ENCODE measurements at places on chromosomes 6 and 20.

GRCh38 chr20:62117658-62118057 is 4.6 kb upstream of the LSM14B start:
- no peak for DNase-seq

DNA sequence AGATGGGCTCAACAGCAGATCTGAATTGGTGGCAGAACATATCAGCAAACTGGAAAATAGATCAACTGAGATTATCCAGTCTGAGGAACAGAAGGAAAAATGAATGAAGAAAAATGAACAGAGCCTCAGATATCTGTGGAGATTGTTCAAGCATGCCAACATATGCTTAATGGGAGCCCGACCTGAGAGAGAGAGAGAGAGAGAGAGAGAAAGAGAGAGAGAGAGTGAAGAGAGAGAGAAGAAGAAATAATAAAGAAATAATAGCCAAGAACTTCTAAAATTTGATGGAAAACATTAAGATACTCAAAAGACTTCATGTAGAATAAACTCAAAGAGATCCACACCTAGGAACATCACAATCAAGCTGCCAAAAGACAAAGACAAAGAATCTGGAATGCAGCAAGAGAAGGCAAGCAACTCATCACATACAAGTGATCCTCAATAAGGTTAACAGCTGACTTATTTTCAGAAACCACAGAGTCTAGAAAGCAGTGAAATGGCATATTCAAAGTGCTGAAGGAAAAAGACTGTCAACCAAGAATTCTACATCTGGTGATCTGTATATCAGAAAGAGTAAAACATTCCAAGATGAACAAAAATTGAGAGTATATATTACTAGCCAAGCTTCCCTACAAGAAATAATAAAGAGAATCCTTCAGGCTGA is 97.2 kb downstream of the MYLK4 start:
- no peak for DNase-seq

- DNase-seq, result peak; percentile 65
Observed at GRCh38 chr6:166559211-166559610, 27.3 kb downstream of the RAMACL start.

- DNase-seq, result no peak
Observed at GRCh38 chr20:32623667-32624157, 38.6 kb upstream of the NOL4L start.

- no peak for DNase-seq
Observed at GRCh38 chr6:82088978-82089771, 158.4 kb downstream of the IBTK start.

- no peak for DNase-seq
Observed at GRCh38 chr6:16239798-16240123, 1.4 kb downstream of the GMPR start.

DNA sequence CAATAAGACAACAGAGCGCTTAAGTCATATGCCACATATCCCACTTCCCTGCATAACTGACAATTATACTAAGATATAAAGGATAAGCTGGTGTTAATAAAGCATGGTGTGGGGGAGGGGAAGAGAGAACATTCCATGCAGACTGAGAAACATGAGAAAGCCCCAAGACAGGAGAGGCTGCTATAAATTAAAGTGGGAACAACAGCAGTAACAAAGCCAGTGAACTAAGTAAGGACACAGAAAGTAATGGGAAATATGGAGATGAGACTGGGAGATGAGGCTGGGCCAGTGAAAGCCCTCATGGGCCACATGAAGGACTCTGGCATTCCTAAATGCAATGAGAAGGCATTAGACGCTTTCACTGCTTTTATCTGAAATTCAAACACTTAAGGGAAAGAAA is 41.3 kb downstream of the SESN1 start:
- peak; percentile 65 for DNase-seq

DNA sequence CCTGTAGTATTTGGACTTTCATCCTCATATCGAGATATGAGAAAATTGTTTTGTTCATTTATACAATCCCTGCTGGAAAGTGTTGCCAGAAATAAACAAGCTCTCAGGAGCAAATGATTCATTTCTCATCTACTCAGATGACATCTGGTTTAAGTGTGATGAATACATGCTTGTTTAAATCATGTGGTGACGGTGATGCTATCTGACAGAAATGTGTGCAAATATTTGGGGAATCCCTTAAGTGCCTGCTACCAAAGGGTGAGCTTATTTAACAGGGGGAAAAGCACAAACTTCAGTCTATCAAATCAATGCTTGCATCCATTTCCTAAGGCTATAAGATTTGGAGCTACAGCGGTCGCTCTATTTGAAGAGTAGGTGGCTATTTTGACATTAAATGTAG is 368.3 kb upstream of the SASH1 start:
- DNase-seq, result peak; percentile 79

- DNase-seq, result no peak
Observed at GRCh38 chr20:21175433-21175832, 49.6 kb downstream of the KIZ start.

DNA sequence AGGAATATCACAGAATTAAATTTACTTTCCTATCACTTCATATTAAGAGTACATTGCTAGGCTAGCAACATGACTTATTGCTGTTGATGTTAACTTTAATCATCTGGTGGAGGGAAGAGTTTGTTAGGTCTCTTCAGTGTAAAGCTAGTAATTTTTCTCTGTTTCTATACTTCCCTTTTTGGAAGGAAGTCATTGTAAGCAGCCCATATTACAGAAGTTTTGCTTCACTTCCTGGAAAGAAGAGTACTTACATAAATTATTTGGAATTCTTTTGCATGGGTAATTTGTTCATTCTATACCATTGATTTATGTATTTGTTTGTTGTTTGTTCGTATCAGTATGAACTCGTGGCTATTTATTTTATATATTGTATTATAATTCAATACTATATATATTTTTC is 405.2 kb downstream of the RFPL4B start:
- DNase-seq, result no peak

DNA sequence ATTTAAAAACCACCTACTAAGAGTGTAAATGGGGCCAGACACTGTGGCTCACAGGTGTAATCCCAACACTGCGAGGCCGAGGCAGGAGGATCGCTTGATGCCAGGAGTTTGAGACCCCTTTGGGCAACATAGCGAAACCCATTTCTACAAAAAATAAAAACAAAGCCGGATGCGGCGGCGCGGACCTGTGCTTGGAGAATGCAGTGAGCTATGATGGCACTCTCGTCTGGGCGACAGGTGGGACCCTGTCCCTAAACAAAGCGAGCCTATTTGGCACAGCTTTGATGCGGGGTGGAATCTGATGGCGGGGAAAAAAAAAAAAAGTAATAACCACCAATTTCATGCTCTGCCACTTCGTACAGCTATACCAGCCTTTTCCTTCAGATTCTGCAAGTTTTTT is 1.1 kb downstream of the TCP1 start:
- DNase-seq, result no peak

- DNase-seq, result no peak
Observed at GRCh38 chr6:16480763-16481560, 242.6 kb downstream of the GMPR start.

DNA sequence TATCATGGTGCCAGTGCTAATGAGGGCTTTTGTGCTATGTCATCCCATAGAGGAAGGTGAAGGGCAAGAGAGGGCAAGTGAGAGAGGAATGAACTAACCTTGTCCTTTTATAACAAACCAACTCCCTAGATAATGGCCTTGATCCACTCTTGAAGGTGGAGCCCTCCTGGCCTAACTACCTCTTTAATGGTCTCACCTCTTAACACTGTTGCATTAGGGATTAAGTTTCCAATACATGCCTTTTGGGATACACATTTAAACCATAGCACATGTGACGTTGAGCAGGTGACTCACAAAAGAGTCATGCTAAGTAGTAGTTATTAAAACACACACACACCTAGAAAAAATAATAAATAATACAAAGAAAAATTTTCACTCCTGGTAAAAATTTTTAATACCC is 36.9 kb downstream of the CCN2 start:
- peak; percentile 20 for DNase-seq

DNA sequence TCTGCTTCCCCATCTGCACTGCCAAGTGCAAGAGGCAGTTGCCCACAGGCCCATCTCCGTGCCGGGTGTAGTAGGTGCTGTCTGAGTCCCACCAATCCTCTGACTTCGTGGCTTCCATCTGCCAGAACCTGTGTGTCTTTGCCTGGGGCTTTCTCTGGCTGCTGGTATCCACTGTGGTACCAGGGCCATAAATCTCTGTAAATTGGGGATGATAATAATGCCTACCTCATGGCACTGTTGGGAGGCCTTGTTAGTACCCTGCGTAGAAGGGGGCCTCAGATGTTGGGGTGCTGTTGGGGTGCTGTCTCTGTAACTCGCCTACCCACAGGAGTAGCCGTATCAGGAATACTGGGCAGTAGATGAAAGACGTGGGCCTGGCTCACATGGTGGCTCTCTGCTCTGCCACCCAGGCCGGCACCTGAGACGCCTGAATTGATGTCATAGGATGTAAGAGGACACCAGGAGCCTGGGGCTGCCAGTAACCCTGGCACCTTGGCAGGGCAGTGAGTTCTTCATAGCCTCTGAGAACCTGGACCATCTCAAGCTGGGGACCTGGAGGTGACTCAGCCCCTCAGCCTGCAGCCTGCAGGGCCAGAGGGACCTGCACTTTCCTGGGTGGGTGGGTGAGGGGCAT is 94.1 kb upstream of the RNF24 start:
- DNase-seq, result no peak

DNA sequence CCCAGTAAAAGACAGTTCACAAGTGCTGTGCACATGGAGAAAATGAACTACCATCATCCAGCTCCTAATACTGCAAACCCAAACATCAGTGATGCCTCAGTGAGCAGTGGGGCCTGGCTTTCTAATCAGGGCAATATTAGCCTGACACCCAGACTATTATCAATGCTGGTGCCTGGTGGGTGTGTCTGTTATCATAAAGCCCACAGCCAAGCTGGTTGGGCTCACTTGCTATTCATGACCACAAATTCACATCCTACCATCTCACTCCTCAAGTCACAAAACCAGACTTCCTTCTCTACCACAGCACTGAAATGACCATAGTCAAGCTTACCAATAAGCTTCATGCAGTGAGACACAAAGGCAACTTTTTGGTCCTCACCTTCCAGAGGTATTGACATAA is 180.8 kb upstream of the PLN start:
- no peak for DNase-seq

GRCh38 chr20:1298888-1299511 is 29.9 kb downstream of the SDCBP2 start:
- no peak for DNase-seq

GRCh38 chr6:100454551-100455229 is 10.0 kb downstream of the SIM1 start:
- no peak for DNase-seq

DNA sequence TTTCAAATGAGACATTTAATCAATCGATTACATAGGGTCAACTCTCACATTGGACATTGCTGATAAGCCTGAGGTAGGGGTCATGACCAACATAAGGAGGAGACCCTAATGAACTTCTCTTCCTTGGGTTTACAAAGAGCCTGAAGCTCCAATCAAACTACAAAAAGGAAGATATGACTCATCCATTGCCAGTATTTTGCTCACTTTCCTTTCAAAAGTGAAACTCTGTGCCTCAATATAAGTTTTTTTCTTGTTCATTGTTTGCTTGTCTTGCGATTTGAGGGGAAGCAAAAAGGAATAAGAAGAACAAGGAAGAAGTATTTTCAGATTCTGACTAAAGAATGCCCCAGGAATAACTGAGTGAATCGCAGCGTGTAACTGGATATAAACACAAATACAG is 38.8 kb upstream of the KHDRBS2 start:
- DNase-seq, result no peak

GRCh38 chr20:58447511-58448391 is 58.7 kb downstream of the VAPB start:
- DNase-seq, result peak; percentile 50

DNA sequence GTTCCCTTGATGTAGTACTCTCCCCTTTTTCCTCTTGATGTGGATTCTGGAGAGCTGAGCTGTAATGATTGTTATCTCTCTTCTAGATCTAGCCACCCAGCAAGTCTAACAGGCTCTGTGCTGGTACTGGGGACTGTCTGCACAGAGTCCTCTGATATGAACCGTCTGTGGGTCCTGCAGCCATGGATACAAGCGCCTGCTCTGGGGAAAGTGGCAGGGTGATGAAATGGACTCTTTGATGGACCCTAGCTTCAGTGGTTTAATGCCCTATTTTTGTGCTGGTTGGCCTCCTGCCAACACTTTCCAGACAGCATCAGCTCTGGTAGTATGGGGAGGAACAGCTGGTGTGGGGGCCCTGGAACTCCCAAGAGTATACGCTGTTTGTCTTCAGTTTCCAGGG is 216.3 kb downstream of the ADGRG6 start:
- DNase-seq, result no peak

DNA sequence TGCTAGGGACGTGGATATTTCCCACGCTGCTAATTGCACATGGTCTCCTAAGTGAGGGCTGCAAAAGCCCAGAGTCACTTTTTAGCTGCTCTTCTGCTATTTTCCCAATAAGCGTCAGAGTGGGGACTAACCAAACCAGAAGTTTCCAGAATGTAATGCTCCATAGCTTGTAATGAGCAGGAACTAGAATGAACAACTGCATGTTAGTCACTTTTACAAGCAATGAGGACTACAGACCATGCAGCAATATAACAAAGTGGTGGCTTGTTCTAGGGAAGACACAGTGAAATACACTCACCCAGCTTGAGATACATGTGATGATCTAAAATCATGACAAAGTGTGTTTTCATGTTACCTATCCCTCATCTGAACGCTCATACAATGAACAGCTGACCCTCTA is 314.1 kb upstream of the SGK1 start:
- DNase-seq, result no peak

- no peak for DNase-seq
Observed at GRCh38 chr20:32971703-32972161, 32.5 kb downstream of the SUN5 start.

- DNase-seq, result peak; percentile 6
Observed at GRCh38 chr20:36745234-36745926, 510 bp downstream of the NDRG3 start.

DNA sequence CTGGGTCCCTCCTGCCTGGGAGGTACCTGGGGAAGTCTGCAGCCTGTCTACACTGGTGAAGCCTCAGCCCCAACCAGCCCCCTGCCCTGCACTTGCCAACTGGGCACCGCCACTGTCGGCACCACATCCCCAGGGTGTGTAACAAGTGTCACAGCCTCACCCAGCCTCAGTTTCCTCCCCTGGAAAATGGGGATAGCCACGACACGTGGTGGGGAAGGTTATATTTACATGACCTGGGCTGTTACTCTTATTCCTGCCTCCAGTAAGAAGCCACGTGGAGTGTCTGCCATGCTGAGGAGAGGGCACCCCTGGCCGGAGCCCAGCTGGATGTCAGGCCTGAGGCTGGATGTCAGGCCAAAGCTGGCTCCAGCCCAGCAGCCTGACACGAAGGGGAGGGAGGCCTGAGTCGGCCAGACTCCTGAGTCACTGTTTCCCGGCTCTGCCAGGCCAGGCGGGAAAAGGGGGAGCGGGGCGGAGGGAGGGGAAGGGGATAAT is 44.9 kb downstream of the SNAI1 start:
- DNase-seq, result peak; percentile 81

DNA sequence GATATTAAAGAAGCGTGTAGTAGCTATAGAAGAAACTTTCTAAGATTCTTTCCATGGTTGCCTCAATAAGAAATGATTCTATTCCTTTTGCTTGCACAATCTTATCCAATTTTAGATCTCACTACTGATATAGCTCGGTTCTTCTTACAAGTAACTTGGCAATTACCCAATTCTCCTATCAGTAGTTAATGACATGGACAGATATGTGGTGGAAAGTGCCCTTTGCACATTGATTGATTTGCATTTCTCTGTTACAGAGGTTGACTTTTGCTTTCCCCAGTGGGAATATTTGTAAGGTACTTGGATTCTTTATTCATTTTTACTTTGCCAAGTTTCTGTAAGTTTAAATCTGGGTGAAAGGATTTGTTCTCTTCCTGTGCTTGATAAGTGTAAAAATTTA is 93.7 kb upstream of the QKI start:
- no peak for DNase-seq
